ENCODE measurements at places on chromosomes 2 and 18.

DNA sequence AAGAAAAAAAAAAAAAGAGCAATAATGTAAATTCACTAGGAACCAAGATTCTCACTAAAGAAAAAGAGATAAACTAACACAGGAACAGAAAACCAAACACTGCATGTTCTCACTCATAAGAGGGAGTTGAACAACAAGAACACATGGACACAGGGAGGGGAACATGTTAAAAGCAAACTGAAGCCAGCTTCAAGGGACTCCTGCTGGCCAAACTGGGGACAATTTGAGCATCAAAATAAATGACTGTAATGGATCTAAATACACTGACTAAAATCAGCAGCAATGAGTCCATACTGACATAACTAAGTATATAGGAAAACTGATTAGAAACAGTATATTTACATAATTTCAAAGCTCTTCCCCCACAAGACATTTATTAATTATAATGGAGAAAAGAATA, 73.0 kb downstream of the FARSB start:
- no peak for DNase-seq

- peak; percentile 57 for DNase-seq
These were observed 92.3 kb downstream of the B3GNT2 start for GRCh38 chr2:62287899-62288880.

- no peak for DNase-seq
These were observed 100.4 kb upstream of the LCLAT1 start for GRCh38 chr2:30346471-30347169.

GRCh38 chr2:202693503-202693902, 58.7 kb downstream of the FAM117B start:
- DNase-seq = no peak

DNA sequence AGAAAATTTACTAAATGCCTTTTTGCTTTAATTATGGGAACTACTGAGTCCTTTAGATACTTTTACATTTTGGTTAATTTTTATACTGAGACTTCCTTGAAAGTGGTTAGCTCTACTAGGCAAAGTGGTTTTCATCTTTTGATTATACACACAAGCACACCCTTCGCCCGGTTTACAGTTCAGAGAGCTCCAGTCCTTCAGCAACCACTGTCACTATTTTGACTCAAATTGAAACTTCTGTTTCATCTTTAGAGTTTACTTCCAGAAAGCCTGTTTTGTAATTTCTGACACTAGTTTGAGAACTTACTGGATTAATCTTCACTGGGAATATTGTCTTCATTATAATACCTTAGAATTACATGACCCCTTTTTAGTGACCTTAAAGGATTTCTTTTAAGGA, 140.3 kb upstream of the FOSL2 start:
- no peak for DNase-seq

DNA sequence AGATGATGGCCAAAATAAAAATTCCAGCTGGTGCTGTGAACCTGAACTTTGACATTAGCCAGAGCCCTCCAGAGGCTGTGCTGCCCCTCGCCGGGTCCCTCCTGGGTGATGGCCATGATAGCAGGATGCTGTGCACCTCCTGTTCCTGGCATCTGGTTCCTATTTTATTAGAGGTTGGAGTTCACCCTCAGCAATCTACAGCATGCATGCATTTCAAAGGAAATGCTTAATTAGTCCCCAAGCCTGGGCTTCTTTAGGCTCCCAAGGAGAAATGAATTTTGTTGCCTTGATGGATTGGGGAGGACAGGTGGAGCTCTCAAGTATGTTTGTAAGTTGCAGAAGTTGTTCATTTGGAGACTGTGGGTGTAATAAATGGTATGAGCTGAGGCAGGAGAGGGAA, 166.9 kb downstream of the GLI2 start:
- no peak for DNase-seq

Measured in lower leg skin (tissue), 4 donors.